Posterior vena cava (tissue), 2 donors: ENCODE measurements at places on chromosomes 6 and 20. TPM values are rescaled to one million over a fixed set of nuclear protein-coding genes. Genes with fewer than 3 reads are reported as not detected.
A peak's percentile ranks its signal among the peaks of the same experiment; 100 is the strongest.

DNA sequence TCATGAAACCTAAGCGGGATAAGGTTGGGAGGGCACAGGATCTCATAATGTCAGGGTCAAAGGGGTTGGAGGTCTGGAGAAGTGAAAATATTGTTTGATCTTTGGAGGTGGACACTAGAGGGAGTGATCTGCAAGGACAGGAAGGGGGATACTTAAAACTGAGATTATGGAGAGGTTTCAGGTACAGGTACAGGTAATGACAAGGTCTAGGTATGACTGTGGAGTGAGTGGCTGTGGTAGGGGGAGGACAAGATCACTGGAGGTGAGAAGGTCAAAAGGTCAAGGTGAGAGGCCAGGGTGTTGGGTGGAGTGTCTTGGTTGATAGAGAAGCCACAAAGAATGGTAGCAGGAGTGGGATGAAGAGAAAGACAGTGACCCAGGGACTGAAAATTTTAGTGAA is 16.8 kb upstream of the NOTCH4 start:
- no peak for DNase-seq

DNA sequence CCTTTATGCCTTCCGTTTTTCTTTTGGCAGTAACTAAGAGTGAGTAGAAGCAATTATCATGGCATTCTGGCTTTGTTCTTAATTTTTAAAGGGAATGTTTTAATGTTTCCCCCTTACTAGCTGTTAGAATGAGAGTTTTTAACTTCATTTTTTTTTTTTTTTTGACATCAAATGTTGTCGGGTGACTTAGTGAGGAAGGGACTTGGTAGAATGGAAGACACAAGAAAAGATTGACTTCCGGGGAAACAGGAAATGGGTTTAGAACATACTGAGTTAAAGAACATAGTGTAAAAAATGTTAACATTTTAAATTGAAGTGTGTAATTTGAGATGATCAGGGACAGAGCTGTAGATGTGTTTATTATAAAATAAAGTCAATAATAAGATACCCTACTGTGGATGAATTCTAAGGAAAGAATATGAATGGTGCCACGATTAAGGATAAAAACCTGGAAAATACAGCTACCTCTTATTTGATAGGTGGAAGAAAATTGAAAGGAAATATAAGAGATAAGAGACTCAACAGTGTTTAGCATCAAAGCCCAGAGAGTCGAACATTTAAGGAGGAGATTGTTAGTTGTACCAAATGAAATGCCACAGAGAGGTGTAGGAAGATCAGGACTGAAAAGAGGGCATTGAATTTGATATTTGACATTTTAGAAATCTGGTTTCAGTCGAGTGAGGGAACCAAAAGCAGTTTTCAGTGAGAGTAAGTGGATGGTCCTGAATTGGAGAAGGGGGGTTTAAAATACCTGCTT is 9.4 kb downstream of the HSF2 start:
- DNase-seq = no peak

- DNase-seq = no peak
Observed at GRCh38 chr6:100078509-100078908, 84.5 kb upstream of the MCHR2 start.

GRCh38 chr6:169959136-169960002 is 207.9 kb downstream of the ERMARD start:
- DNase-seq = peak; percentile 79

DNA sequence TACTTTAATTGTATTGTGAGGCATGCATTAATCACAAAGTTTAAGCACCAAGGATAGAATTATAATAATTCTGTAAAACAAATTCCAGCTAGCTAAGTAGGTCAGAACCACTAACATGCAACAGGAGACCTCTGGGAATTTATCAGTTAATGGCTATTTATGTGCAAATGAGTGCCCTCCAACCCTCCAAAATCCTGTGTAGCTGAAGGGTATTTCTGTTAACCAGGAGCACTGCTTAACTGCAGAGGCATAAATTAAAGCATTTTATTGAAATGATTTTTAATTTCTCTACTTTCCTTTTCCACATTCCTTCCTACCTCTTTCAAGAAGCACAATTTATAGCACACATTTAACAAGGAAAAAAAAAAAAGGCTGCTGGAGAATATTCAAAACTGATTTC is 77.0 kb downstream of the MMS22L start:
- DNase-seq = no peak

- peak; percentile 20 for DNase-seq
Observed at GRCh38 chr6:169827290-169827717, 75.9 kb downstream of the ERMARD start.

- DNase-seq = no peak
Observed at GRCh38 chr6:149347067-149347466, 29.6 kb downstream of the TAB2 start.

- DNase-seq = no peak
Observed at GRCh38 chr6:142878407-142878806, 66.6 kb downstream of the HIVEP2 start.

- DNase-seq = peak; percentile 35
Observed at GRCh38 chr20:49578436-49578835, 10.5 kb upstream of the PTGIS start.

GRCh38 chr6:139337830-139338229 is 36.6 kb downstream of the CITED2 start:
- DNase-seq = no peak

- DNase-seq = no peak
Observed at GRCh38 chr6:27452496-27452897, 20.4 kb downstream of the ZNF184 start.

- no peak for DNase-seq
Observed at GRCh38 chr20:33064572-33065287, 11.0 kb downstream of the BPIFB3 start.

GRCh38 chr6:106334646-106335448 is 9.3 kb upstream of the ATG5 start:
- no peak for DNase-seq

DNA sequence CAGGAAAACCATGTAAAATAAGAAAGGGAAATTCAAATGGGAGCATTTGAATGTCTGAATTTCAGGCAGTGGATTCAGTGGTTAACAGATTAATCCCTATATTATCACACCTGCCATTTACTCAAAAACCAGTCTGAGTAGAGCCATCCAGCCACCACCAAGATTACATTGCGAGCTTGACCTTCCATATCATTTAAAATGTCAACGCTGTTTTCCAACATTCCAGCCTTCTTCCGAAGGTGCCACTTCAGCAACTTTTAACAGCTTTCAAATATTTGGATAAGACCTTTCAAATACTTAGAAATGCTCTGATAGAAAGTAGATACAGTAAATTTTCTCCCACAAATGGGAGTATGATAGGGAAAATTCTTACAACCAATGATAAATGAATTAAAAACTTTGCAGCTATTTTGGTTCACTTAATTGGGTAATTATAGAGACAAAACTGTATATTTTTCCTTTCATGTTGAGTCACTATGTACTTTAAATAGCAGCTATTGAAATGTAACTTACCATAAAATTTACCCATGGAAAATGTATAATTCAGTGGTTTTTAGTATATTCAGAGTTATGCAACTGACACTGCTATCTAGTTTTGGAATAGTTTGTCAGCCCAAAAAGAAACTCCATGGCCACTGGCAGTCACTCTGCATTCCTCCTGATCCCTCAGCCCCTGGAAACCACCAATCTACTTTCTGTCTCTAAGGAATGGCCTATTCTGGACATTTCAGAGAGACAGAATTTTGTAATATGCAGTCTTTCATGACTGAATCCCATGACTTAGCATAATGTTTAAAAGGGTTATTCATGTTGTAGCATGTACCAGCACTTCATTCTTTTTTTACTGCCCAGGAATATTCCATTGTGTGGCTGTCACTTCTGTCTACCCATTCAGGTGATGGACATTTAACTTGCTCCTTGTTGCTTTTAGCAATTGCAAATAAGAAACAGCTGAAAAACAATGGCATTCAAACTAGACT is 21.5 kb downstream of the EZR start:
- DNase-seq = no peak

- DNase-seq = peak; percentile 75
Observed at GRCh38 chr20:63502671-63503172, 3.8 kb upstream of the EEF1A2 start.

DNA sequence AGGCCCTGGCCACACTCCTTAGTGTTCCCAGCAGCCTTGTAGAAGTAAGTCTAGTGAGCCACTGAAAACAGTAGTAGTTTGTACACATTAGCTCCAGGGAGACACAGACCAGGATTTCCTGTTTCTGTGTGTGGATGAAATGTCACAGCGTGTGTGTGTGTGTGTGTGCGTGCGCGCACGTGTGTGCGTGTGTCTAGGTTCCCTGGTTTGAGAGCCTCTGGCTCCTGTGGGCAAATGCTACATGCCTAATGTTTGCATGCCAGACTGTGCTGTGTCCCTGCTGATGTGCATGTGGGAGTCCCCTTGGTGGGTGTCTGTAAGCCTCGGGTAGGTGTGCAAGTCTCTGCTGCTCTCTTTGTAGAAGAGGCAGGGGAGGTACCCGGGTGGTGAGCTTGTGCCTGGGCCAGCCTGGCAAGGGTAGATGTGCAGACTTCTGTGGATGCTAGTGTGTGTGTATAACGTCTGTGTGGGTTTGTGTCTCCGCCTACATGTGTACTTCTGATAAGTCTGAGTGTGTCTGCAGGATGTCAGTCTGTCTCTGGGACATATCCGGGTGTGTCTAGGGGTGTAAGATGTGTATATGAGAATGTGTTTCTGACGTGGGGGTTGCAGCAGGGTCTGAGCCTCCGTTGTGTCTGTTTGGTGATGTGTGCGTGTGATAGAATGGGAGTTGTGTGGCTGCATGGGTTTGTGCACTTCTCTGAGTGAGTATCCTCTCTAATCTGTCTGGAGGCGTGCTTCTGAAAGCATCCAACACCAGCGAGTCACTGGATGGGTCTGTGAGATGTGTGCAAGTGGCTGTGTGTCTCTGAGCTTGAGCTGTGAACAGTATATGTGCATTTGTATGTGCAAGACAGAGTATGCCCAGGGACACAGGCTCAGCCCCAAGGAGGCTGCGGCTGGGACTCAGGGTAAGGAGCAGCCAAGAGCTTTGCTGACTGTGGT is 19.0 kb upstream of the TLDC2 start:
- no peak for DNase-seq

- no peak for DNase-seq
Observed at GRCh38 chr6:24994812-24995211, 59.1 kb upstream of the RIPOR2 start.

TMEM244 gene
- not detected for total RNA-seq

TMC2 gene
- 0.14 TPM for total RNA-seq

MOXD1 gene
- 2.0 TPM for total RNA-seq

CRISP1 gene
- not detected for total RNA-seq

FABP7 gene
- total RNA-seq = not detected
